HTR-8/SVneo (cell line): ENCODE measurements at places on chromosomes 3 and 15.

DNA sequence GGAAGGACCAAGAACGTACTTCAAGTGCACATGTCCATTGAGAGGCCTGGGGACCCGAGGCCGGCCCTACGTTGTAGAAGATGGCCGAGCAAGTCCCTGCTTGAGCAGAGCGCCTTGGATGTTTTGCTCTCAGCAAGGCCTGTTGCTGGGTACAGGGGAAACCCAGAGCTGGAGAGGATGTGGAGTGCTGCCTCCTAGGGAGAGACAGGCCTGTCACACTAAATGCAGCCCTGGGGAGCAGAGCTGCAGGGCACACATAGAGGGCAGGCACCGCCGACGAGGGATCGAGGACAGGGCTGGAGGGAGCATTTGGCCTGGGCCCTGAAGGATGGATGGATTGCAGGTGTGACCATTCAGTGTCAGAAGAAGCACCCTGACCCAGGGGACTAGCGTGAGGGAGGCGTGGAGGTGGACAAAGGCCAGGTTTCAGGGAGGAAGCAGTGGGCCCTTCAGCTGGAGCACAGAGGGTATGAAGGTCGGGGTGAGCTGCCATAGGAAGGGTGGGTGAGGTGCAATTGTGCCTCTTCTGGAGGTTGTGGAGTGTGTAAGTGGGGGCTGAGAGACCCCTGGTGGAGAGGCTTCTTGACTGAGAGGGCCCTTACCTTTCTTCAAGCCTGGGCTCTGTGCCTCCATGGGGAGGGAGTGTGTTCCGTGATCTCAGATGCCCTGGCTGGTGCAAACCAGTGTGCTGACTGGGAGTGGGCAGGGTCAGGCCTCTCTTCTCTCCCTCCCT is 142.4 kb downstream of the CHDH start:
- DNase-seq, result no peak

GRCh38 chr15:85639752-85640381 is 154.9 kb downstream of the KLHL25 start:
- DNase-seq, result no peak

- DNase-seq, result no peak
These were observed 59.1 kb downstream of the DRD3 start for GRCh38 chr3:114119776-114120175.

GRCh38 chr3:149270180-149270579 is 48.6 kb upstream of the CP start:
- DNase-seq, result no peak

- no peak for DNase-seq
These were observed 134.2 kb downstream of the TJP1 start for GRCh38 chr15:29687939-29688505.

DNA sequence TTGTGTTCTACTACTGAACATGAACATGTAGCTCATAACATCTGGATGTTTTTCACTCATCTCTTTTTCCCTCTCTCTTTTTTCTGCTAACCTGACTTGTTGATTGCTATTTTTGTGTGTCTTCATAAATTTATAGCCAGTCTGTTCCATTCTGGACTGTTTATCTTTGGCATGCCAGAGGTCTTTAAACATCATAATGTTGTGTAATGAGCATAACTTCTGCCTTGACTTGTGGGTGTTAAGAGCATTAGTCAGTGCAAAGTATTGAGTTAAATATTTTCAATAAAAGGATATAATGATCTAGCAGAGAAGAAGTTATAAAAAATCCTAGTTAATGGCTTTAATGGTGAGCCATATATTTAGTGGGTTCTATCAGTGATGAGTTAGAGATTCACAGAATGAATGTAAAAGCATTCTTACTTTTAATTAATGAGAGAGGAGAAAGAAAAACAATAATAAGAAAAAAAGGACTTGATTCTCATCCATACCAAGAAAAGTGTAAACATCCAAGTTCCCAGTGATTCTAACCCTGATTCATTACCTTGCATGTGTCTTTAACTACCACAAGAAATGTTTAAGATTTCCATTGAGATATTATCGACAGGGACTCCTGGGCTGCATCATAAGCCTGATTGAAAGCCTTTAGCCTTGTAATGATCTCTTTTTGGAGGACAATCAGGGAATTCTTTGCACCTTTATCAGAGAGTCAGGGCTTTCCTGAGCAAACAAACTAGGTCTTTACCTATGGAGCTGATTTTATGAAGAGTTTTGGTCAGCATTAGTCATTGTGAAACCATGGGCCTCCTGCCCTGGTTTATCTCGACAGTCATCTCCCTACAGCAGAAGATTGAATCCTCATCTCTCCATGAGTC is 22.9 kb downstream of the MITF start:
- no peak for DNase-seq

DNA sequence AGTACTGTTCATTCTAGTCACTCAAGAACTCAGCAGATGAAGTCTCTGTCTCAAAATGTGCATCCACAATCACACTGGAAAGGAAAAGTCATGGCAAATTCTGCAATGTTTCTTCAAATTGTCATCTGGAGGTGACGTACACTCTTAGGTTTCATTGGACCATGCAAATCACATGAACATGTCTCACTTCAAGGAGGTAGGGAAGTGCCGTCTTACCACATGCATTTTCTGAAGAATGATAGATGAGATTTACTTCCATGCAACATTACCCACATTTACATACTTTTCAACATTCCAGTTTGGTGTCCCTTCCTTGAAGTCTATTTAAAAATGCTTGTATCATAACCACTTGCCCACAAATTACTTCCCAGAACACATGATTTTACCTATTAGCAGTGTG is 107.9 kb upstream of the SATB1 start:
- DNase-seq, result no peak

- DNase-seq, result no peak
These were observed 65.0 kb upstream of the RPL32 start for GRCh38 chr3:12906141-12906915.

- DNase-seq, result no peak
These were observed 292.3 kb downstream of the TIGIT start for GRCh38 chr3:114586119-114586518.

DNA sequence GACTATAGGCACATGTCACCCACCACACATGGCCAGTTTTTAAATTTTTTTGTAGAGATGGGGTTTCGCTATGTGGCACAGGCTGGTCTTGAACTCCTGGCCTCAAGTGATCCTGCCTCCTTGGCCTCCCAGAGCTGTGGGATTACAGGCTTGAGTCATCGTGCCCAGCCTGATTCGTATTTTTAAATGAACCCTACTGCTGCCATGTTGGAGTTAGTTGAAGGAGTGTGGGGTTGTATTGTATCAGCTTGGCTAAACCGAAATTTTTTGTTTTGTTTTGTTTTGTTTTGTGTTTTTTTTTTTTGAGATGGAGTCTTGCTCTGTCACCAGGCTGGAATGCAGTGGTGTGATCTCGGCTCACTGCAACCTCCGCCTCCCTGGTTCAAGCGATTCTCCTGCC is 11.8 kb upstream of the ZNF770 start:
- DNase-seq, result no peak

DNA sequence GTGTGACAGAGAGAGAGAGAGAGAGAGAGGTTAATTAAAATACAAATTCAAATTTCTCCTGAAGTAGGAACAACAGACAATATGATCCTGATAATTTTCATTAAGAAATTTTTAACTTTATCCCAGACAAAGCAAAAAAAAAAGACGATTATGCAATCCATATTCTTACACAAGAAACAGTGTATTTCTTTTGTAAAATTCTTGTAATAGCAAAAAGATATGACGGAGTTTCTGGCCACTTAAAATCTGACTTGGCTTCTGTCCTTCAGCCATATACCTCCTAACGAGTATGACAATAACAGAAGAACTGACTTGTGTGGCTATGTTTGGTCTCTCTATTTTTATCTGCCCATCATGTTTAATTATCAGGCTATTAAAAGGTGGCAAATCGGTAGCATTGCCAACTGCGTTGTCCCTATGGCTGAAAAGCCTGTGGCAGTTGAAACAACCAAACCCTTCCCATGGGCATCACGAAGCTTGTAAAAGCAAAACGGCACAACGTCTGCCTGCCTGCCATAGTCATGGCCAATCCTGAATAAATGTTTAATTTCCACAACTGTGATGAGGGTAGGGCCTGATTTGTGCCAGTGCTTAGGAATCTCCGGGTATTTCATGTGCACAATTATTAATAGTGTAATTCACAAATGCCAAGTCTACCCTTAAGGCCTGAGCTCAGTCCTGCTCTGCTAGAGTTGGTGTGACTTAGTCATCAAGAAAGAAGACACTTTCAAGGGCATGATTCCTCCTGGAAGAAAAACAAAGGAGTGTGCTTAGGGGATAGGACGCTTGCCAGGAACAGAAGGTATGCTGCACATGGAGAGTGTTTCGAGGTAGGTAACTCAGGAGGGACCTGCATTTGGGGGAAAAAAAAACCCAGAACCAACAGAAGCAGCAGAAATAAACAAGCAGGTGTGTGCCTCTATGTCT is 1090.2 kb downstream of the FHIT start:
- DNase-seq, result no peak

DNA sequence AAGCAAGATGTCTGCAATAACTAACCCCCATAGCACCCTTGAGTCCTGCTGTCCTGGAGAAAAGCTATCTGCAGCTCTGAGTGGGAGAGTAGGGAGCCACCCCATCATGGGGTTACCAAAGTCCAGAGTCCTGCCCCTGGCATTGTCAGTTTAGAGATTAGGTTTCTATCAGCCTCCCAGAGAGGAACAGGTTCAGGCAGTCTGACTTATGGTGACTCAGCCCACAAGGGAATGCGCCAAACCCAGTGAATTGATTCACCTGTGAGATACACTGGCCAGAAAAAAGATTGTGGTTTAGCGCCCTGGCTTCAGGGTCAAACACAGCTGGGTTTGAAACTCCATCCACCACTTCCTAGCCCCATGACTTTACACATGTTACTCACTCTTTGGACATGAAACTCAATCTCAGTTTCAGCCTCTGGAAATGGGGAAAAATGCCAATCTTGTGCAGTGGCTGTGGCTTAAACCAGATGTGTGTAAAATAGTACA is 263.6 kb upstream of the HES1 start:
- peak; percentile 66 for DNase-seq

DNA sequence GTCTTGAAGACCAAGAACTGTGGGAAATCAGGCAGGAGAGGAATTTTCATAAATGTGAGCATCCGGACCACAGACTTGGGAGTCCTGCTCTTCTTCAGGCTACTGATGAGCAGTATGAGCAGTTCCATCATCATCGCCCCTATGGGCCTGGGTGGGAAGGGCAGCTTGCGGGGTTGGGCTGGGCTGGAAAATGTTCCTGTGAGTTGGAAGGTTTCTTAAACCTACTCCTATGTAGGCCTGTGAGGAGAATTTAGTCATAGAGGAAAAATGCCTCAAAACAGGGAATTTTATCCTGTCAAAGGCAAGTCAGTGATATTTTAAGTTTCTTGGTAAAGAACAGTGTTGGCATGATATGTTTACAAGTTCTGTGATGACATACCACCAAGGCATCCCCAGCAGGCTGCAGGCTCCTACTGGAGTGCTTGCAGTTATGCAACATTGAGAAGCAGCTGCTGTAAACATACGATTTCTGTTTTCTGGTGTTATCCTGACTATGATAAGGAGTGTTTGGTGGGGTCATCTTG is 10.3 kb downstream of the MASP1 start:
- no peak for DNase-seq

DNA sequence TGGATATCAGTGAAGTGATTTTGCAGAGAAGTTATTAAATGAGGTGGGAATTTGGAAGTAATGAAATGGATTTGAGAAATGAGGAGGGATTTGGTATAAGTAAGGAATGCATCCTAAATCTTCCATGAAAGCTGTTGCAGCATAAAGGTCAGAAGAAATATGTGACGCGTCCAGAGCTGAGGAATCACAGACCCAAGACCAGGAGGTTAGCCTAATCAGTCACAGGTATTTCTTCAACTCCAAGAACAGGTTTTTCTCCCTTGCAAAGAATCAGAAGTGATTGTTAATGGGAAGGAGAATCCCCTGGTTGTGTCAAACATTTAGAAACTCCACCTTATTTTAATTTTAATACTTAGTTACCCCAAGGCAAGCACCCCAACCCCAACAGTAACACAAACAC is 253.2 kb downstream of the MEX3B start:
- DNase-seq, result no peak

GRCh38 chr3:171822431-171823106 is 12.3 kb upstream of the PLD1 start:
- no peak for DNase-seq

- DNase-seq, result no peak
These were observed 22.6 kb downstream of the MTHFS start for GRCh38 chr15:79874242-79874641.

GRCh38 chr15:56765251-56765650 is 31.9 kb upstream of the ZNF280D start:
- peak; percentile 21 for DNase-seq

- peak; percentile 86 for DNase-seq
These were observed 118.7 kb downstream of the NUP210 start for GRCh38 chr3:13301286-13301987.

- DNase-seq, result no peak
These were observed 84.3 kb downstream of the MECOM start for GRCh38 chr3:169579116-169579710.

- no peak for DNase-seq
These were observed 70.5 kb upstream of the SAMMSON start for GRCh38 chr3:69929019-69929418.

DNA sequence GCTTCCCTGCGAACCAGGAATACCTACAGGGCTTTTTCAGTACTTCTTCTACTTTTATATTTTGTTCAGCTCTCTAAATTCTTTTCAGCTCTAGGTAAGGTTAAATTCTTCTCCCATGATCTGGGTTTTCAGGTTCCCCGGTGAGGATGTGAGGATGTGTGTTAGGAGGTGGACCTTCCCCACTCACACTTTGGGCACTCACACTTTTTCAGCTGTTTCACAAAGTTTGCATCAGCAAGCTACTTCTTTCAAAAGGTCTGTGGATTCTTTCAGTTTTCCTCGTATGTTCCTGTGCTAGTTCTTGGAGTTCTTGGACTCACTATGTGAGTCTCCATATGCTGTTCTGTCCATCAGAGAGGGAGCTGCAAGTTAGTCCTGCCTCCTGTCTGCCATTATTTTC is 13.9 kb upstream of the OR5K2 start:
- no peak for DNase-seq

GRCh38 chr3:17770682-17771081 is 28.3 kb upstream of the TBC1D5 start:
- DNase-seq, result no peak

GRCh38 chr15:40787344-40787841 is 17.6 kb downstream of the C15orf62 start:
- DNase-seq, result no peak

DNA sequence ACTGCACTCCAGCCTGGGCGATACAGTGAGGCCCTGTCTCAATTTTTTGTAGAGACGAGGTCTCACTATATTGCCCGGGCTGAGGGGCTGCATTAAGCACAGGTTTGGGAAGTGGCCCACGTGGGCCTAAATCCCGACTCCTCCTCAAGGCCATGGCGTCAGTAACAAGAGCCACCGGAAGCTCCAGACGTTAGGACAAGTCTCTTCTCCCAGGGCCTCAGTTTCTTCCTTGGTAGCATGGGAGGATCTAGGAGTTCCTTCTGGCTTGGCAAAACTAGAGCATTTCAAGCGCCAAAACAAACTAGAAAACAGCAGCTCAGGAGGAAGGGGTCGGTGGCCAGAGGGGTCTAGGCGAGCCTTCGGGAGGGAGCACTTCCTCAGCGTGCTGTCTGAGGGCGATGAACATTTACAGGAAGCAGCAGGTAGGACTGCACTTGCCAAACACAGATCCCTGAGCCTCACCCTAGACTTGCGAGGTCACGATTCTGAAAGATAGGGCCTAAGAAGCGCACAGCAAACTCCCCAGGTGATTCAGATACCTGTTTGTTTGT is 536 bp downstream of the SNAPC5 start:
- DNase-seq, result no peak

- no peak for DNase-seq
These were observed 486.8 kb downstream of the PDCD6IP start for GRCh38 chr3:34284959-34285826.
